Activated CD4-positive, alpha-beta T cell treated with anti-CD3 and anti-CD28 coated beads, Interleukin-2, amount 50 U/mL, for 16 hours (primary cell): ENCODE measurements at places on chromosomes 6 and 20.
A peak's percentile ranks its signal among the peaks of the same experiment; 100 is the strongest.

DNA sequence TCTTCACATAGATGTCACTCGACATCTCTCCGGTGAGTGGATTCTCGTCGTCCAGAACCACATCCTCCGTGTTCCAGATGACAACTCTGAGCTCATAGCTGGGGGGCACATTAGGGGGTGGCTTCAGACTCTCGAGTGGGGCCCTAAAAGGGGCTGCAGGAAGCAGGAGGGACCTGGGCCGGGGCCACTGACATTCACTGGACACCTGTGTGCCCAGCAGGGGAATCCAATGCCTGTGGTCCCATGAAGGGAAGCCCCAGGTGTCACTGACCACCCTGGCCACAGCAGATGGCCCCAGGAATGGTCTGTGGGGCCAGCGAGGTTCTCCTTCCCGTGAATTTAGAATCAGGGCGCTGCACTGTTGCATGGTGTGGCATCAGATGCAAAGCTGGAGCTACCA, 18.7 kb downstream of the ERGIC3 start:
- DNase-seq, result no peak

DNA sequence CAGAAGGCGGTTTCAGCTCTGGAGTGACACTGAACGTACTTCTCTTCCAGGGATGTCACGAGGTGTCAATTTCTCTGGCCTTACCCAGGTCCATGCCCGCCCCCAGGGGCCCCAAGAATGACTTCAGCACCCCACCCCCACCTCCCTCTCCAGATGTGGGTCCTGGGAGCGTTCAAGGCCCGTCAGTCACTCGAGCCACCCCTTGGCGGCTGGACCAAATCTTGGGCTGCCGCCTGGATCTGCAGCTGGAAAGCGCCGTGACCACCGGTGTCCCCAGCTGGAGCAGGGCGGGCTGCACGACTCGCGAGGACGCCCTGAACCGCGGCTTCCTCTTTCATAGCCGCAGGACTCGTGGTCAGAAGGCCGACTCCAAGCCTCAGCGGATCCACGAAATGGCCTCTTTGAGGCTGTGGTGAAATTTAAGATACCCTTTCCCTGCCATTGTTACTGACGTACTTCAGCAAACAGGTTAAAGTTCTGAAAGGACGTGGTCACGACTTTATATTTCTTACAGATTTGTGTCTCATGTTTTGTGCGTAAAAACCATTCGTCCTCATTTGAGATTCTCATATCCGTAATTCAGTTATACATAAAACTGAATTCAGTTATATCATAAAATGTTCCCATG, 29.3 kb downstream of the TRIM38 start:
- DNase-seq, result peak; percentile 42

GRCh38 chr20:49482621-49483017, at the start of gene KCNB1:
Gene KCNB1 (minus strand): TSS chr20:49482668. CDS start chr20:49482480, 188 bp downstream.
- DNase-seq, result peak; percentile 21

- DNase-seq, result no peak
These were observed 17.6 kb downstream of the RFX6 start for GRCh38 chr6:116894669-116895068.

DNA sequence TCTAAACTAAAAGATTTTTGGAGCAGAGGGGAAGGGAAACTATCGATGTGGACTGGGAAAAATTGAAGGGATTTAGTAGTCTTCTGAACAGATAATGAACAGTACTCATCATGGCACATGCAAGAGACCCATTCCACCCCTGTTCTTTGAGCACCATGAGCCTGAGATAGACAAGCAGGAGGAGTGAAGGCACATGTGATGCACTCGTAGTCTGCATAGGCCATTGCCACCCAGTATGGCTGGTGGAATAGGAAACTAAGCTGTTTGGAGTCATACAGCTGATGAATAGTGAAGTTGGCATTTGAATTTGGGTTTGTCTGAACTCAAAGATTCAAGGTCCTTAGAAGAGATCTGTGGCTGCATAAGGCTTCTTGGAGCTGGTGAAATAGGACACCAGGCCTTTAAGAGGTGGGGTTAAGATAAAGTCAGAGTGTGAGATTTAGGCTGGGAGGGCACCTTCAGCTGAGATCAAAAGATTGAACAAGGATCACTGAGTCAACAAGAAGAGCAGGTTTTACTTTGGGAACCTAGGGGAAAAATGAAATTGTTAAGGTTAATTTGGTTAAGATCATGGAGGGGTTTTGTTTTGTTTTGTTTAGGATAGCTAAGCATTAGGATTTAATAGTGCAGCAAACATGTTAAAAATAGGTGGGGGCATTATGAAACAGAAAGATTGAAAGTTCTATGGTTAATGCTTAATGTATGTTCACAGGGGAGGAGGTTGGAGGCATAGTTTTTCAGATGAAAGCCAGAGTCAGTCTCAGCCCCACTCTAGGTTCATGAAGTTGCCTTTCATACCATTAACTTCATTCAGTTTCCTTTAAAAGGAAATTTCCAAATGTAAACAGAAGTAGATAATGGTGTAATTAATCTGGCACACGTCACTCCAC, 148.8 kb downstream of the ARID1B start:
- DNase-seq, result no peak

DNA sequence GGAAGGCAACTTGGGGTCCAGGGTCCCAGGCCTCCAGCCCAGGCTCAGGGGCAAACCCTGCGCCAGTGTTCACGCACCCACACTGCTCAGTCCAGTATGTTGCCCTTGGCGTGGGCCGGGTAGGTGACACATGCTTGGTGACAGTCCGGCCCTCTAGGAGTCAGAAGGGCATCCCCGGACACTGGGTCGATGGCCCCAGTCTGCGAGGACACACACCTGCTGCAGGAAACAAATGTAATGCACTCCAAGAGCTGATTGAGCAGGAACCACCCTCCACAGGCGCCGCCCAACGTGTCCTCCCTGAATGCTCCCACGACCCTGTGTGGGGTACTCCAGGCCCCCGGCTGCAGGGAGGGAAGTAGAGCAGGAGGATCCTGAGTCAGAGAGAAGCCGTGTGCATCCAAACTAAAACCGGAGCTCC, 160.7 kb downstream of the DLL1 start:
- DNase-seq, result no peak

GRCh38 chr6:13681305-13682061, 30.2 kb downstream of the RANBP9 start:
- peak; percentile 28 for DNase-seq

GRCh38 chr6:11172501-11173327, 59.8 kb downstream of the NEDD9 start:
- peak; percentile 67 for DNase-seq

- DNase-seq, result no peak
These were observed 46.9 kb upstream of the DTNBP1 start for GRCh38 chr6:15709651-15710269.

- no peak for DNase-seq
These were observed 6.2 kb upstream of the SNAI1 start for GRCh38 chr20:49976542-49976941.

DNA sequence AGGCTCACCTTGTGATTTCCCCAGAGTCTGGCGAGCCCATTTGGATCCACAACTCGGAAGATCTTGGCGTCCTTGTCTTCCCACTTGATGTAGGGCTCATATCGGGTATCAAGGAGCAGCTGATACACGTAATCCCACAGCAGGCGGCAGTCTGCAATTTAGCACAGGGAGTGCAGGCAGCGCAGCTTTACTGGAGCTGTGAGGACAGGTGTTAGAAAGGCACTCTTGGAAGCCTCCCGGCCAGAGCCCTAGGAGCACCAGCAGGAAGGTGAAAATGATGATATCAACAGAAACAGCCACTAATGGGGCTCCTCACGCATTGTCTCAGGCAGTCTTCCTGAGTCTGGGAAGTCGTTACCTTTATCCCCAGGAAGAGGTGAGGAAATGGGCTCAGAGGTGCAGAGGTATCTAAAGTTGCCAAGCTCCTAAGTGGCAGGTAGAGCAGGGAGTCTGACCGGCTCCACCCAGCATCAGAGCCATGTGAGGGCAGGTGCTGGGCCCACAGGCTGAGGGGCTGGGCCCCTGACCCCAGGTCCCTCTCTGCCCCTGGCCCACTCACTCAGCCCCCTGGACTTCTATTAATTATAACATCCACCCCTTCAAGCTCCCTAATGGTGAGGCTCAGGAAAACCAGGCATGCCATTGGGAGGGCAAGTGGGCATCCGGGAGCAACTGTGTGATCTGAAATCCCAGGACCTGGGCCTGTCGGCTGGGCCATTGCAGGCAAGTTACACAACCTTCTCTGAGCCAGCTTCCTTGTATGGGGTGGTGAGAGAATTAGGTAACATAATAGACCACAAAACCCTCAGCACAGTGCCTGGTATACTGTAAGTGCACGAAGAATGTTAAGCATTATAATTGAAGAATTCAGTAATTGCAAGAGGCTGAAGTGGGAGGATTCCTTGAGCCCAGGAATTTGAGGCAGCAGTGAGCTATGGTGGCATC, 18.3 kb downstream of the ETV7 start:
- no peak for DNase-seq

DNA sequence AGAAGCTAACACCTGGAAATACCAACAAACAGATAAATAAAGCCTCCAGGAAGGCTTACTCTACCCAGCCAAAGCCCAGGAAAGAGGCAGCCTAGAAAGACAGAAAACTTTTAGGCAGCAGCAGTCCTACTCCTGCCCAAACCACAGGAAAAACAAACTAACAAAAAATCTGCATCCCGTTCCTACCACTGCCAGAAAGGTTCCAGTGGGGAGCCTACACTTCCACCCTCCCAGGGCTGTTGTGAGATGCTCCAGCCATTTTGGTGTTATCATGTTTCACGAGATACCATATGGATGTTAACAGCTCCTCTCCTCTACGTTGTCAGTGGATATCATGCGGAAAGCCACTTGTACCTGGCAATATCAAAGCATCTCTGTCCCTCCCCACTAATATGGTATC, 336.7 kb upstream of the PRND start:
- no peak for DNase-seq

- DNase-seq, result no peak
These were observed 340 bp upstream of the VARS2 start for GRCh38 chr6:30913721-30914075.

DNA sequence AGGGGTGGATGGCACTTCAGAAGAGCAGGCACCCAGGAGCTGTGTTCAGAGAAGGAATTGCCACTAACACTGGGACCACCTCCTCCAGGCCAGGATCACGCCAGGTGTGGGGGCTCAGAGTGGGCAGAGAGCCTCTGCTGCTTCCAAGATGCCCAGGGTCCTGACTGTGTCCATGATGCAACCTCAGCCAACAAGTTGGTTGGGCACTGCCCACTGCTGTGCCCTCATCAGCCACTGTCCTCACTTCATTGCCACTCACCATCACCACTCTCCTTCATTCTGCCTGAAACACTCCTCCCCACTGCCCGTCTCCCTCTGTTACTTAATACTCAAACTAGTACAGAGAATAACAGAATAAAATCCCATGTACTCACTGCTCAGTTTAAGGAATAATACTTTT, 16.5 kb upstream of the TCF15 start:
- DNase-seq, result no peak

DNA sequence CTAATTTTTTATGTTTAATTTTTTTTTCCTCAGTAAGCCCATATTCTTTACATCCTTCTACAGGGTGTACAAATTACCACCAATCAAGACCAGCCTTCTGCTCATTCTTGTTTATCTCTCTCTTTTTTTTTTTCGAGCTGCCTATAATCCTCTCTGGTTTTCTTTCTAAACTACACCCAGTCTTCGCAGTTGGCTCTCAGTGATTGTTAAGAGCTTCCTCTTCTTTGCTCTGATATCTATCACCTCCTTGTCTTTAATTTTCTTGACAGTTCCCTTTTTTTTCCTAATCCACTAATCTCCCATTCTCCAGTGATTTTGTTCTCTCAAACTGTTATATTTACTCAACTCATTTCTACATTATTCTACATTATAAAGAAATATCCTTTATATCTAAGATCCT, 38.5 kb upstream of the PTPRK start:
- DNase-seq, result no peak

GRCh38 chr6:150301846-150302519, 66.8 kb upstream of the IYD start:
- peak; percentile 79 for DNase-seq

DNA sequence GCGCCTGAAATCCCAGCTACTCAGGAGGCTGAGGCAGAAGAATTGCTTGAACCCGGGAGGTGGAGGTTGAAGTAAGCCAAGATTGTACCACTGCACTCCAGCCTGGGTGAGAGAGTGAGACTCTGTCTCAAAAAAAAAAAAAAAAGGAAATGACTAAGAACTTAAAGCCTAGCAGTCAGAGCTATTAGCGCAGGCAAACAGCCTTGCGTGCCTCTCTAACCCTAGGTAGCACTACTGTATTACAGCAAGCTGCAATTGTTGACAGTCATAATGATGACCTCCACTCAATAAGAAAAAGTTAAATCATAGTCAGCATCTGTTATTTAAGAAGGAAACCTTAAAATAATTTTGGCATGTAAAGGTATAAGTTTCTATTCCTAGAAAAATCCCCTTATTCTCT, 14.4 kb downstream of the GSS start:
- no peak for DNase-seq

- DNase-seq, result no peak
These were observed 1.4 kb upstream of the PPP1R18 start for GRCh38 chr6:30687659-30688431.

DNA sequence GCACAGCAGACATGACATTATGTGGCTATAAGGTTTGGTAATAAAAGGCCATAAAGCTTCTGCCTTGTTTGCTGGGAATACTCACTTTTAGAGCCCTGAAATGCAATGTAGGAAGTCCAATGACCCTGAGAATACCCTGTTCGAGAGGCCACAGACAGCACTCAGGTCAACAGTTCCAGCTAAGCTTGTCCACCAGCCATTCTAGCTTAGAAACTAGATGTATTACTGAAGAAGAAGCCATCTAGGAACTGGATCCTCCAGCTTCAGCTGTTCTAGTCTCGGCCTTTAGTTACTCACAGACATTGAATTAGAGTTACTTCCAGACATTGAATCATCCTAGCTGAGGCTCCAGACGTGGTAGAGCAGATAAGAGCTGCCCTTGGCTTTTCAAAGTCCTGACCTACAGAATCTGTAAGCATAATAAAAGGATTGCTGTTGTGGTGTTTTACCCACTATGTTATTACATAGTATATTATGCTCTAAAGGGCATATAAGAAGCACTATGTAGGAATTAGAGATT, 84.9 kb downstream of the MMS22L start:
- DNase-seq, result no peak

- DNase-seq, result no peak
These were observed 6.6 kb upstream of the ARFGAP1 start for GRCh38 chr20:63265891-63266515.

DNA sequence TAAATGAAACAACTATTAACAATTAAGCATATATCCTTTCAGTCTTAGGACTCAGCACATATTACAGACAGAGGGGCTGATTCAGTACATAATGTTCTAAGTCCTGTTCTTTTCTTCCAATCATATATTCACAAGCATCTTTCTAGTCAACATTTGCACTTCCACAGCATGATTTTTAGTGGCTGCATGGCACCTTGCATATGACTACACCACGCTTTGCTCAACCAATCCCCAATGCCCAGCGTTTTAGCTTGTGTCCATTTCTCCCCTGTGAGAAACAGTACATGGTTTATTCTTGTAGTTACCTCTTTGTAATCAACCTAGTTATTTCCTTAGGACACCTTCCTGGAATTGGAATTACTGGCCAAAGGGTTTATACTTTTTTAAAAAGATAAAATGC, 33.2 kb downstream of the AAR2 start:
- DNase-seq, result no peak

DNA sequence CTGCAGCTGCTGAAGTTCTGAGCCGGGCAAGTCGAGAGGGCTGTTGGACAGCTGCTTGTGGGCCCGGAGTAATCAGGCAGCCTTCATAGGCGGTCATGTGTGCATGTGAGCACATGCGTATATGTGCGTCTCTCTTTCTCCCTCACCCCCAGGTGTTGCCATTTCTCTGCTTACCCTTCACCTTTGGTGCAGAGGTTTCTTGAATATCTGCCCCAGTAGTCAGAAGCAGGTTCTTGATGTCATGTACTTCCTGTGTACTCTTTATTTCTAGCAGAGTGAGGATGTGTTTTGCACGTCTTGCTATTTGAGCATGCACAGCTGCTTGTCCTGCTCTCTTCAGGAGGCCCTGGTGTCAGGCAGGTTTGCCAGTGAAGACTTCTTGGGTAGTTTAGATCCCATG, 21.2 kb upstream of the MAPK13 start:
- no peak for DNase-seq
